Stimulated activated CD8-positive, alpha-beta memory T cell treated with anti-CD3 and anti-CD28 coated beads, Interleukin-4, amount 100 ng/mL, for 1 hour (primary cell): ENCODE measurements at places on chromosomes 2 and 18.

- DNase-seq, result no peak
Measured at GRCh38 chr2:158743466-158743865, 51.7 kb upstream of the DAPL1 start.

DNA sequence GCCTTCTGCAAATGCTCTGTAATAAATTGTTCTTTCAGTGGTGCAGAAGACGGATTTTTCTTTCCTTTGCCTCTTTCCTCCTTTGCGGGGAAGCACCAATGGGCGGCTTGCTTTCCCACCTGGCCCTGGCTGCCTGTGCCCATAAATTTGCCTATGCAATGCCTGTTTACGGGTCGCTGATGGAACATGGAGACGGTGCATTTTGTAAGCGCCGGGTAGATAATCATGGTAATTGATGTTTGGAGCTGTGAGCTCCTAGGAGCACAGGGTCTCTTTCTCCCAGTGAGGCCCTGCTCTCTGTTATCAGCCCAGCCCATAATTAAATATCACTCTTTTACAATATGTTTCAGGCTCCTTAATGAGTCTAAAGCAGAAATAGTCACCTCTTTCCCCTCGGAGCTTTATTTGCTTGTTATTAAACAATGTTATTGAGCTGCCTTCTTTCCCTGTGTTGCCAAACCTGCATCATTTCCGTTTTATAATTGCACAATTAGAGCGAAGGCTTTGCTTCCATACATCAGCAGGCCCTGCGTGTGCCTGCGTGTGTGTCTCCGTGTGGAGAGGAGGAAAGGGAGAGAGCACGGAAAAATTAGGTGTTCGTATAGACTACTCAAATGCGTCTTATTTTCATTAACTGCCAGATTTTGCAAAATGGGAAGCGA lies 437.4 kb upstream of the POU3F3 start:
- DNase-seq, result no peak

DNA sequence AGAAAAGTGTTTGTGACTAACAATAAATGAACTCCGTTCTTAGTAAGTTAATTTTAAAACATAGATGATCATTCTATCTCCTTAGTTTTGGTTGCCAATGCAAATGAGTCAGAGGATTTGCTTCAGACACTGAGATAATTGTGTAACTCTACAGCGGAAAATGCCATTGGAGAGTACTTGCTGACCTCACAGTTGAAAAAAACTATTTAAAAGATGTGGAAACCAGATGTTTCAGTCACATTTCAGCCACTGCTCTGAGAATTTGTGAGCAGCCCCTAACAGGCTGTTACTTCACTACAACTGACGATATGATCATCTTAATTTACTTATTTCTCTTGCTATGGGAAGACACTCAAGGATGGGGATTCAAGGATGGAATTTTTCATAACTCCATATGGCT lies at the start of gene TNFAIP6:
Gene TNFAIP6 (plus strand): TSS at position 234 of the 400 bp plus-strand sequence. CDS start 75 bp downstream, at position 309.
- DNase-seq, result no peak

- no peak for DNase-seq
Measured at GRCh38 chr2:208047840-208048239, 22.5 kb upstream of the PLEKHM3 start.

- DNase-seq, result no peak
Measured at GRCh38 chr2:38702413-38702812, 36.5 kb downstream of the GALM start.

DNA sequence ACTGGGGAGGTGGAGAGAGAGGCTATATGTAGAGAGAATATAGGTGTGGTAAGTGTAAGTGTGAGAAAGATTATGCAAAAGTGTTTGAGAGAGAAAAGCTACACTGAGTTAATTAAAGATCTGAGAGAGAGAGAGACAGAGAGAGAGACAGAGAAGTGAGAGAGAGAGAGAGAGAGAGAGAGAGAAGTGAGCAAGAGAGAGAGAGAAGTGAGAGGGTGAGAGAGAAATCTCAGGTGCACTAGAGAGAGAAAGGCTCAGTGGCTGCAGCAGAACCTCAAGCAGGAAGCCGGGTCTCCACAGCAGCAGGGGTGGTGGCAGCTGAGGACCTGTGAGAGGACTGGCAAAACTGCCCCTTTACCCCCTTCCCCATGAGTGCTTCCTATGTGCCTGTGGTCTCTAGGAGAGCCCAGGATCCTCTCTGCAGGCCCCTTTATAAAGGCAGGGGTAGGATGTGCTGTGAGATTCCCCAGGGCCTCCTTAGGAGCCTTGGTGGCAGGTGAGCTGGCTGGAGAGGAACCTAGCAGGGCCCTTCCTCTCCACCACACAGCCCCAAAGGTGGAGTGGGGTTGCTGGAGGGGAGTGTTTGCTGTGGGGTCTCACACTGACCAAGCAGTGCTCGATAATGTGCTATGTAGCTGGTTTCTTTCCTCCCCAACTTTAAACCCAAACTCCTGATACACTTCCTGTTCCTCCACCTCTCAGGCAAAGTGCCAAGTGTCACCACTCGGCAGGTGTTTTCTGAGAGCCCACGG lies 52.6 kb downstream of the SLC4A5 start:
- no peak for DNase-seq

DNA sequence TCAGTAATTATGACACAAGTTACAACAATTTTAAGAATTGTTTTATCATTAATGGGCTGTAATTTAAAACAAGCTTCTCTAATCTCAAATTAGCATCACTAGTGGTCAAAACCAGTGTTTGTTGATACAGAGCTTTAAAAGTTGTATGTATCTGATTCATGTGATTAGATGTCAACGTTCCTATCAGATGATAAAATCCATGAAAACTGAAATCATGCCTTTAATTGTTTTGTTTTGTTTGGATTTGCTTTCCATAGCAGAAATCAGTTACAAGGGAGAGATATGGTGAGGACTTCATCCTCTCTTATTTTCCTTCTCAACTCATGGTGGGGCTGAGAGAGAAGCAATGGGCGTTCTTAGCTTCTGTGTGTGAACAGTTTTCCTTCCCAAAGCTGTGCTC lies 469.6 kb downstream of the PID1 start:
- DNase-seq, result no peak

- no peak for DNase-seq
Measured at GRCh38 chr2:238338710-238339394, 18.5 kb downstream of the TRAF3IP1 start.

DNA sequence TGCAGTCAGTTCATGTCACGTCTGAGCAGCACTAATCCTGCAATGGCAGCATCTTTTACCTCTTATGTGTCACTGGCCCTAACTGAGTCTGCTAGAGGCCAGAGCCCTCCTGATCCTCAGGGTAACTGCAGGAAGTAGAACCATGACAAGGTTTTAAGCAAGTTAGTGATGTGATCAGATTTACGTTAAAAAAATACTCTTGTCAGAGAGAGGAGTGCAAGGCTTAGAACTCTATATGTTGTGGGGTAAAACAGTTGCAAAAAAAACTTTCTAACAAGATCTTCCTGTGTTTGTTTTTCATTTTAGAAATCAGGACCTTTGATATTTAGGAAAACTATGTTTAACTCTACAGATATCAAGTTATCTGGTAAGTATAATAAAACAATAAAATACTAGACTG lies 4.6 kb downstream of the TMEM87B start:
- no peak for DNase-seq

DNA sequence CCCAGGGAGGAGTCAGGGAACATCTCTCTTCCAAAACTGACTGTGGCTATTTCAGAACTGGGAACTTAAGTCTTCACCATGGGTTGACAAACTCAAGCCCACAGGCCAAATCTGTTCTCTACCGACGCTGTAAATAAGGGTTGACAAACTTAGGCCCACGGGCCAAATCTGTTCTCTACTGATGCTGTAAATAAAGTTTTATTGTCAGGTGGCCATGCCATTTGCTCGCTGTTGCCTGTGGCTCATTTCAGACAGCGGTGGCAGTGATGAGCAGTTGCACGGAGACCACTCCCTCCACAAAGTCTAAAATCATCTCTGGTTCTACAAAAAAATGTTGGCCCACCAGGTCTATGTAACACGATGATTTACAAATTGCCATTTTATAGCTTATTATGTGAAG lies 160.9 kb downstream of the MYT1L start:
- DNase-seq, result no peak

GRCh38 chr2:216195565-216196029 lies 86.4 kb downstream of the XRCC5 start:
- no peak for DNase-seq

DNA sequence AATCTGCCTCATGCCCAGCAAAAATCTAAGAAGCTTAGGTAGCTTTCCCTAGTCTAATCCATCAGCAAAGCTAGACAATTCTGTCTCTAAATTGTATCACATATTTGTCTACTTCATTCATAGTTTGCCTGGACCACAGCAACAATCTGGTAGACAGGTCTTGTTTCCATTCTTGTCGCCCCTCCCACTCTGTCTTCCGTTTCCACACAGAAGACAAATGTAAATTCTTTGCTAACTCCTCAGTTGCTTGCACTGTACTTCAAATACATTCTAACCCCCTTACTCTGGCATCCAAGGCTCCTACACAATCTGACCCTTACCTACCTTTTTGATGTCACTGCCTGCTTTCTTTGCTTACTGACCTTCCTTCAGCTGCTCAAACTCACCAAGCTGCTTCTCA lies 40.1 kb downstream of the THUMPD2 start:
- DNase-seq, result no peak

DNA sequence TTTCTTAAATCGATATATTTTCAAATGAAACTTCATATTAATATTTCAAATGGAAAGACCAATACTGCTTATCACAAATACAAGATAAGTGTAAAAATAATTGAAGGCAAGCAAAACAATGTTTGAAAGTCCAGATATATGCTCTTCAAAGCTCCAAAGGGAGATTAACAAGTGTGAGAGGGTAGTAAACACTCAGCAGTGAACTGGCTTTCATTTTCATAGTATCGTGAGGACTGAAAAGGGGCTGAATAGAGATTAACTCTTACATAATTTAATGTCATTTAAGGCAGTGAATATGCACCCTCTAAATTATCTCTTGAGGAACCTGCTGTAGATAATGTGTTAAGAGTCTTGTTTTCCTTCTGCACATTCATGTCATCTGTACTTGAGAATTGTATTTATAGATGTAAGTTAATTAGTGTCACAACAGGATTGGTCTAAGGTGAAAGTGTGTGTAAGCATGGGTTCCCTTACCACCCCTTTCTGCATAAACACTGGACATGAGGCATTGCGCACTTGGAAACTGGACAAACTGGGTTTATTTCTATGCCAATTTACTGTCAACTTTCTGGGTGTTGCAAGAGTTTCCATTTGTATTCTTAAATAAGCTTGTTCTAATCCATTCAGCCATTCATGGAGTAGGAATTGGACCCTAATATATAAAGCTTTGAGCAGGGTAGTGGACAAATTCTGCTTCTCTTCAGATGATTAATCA lies 76.7 kb upstream of the SESTD1 start:
- DNase-seq, result no peak

DNA sequence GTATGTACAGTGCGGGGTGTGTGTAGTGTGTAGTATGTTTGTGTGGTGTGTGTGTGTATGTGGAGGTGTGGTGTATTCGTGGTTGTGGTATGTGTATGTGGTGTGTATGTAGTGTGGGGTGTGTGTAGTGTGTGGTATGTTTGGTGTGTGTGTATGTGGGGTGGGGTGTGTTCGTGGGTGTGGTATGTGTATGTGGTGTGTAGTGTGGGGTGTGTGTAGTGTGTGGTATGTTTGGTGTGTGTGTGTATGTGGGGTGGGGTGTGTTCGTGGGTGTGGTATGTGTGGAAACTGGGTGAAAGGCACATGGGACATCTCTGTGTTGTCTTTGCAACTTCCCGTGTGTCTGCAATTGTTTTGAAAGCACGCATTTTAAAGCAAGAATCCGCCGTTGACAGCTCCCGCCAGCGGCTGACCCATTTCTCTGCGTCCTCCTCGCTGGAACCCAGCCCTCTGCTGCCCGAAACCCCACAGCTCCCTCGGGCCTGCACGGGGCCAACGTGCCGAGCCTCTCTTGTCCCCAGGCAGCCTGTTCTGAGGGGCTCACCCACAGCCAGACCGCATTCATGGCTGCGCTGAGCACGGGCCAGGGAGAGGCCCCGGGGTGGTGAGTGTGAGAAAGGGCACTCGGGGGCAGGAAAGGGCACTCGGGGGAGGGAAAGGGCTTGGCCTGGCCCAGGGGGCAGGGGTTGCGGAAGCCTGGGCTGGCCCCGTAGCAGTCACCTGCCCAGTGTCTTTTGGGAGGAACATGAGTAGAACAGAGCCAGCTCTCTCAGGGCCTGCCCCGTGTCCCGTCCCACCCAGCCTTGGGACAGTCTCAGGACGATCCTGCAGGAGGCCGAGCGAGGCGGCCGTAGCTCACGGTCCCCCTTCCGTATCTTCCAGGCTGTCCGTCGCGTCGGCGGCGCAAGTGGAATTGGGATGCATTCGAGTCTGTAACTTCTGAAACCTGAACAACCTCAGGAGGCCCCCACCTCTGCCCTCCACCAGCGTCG lies 61.4 kb downstream of the TWIST2 start:
- DNase-seq, result no peak

DNA sequence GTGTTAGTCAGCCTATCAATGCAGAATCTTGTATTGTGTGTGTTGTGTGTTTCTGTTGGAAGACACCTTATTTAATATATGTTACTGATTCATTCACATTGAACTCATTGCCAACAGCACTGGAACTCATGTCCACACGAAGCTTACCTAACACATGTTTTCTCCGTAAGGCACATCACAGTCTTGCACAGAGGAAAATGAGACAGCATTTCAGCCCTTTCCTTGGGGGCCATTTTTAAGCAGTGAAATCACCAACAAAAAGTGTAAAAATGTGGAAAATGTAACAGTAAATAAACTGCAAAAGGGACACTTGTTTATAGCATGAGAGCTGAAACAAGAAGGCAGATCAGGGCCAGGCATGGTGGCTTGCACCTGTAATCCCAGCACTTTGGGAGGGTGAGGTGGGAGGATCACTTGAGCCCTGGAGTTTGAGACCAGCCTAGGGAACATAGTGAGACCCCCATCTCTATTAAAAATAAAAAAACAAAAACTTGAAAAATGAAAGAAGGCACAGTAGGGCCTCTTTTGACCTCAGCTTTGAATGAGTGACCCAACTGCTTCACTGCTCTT lies 306.0 kb downstream of the MYCN start:
- DNase-seq, result no peak

DNA sequence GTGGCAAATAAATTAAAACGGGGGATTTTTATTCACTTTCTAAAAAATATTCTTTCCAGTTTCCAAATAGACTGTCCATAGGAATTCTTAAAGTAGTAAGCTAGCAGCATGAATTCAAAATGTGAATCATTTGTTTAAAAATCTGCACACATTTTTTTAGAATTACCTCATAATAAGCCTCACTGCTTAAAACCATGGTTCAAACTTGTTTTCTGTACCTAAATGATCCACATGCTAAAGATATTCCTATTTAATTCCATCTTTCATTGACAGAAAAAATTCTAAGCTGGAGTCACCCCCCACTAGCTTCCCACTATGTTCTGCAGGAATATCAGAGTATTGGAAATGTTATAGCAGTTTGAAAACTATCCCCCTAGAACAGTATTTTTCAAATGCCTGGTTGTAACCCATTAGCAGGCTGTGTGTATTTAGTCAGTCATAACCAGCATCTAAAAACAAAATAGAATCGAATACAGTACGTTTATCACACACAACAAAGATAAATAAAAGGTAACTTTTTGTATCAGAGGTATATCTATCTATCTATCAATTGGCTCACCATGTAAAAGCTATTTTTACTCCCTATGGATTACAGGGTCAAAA lies 11.2 kb upstream of the IKZF2 start:
- DNase-seq, result no peak
